NCI-H1105 treated with DMSO at 0.1 percent for 48 hours (cell line): ENCODE measurements at places on chromosomes 12 and 14.

- no peak for DNase-seq
These were observed 2.9 kb upstream of the PPP4R4 start for GRCh38 chr14:94171208-94171607.

DNA sequence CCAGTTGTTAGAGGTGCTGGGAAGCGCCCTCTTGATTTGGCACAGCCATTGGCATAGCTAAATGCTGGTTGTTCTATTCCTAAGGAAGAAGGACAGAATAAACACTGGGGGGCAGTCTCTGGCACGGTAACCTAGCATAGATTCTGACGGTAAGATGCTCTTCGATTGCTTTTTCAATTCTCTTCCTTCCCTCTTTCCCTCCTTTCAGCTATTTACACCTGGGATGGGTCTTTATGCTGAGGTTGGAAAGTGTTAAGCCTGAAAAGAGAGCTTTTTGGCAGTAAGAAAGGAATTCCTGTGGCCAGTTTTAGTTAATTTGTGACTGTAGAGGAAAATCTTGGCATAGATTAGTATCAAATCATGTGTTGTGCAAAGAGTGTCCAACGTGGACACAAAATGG is 162.8 kb downstream of the SNAPC1 start:
- no peak for DNase-seq

- no peak for DNase-seq
These were observed 57.3 kb downstream of the MAX start for GRCh38 chr14:65045006-65045405.

GRCh38 chr14:55545779-55546178 is 34.2 kb upstream of the KTN1 start:
- no peak for DNase-seq

GRCh38 chr14:39491134-39491571 is 58.9 kb upstream of the FBXO33 start:
- peak; percentile 44 for DNase-seq

DNA sequence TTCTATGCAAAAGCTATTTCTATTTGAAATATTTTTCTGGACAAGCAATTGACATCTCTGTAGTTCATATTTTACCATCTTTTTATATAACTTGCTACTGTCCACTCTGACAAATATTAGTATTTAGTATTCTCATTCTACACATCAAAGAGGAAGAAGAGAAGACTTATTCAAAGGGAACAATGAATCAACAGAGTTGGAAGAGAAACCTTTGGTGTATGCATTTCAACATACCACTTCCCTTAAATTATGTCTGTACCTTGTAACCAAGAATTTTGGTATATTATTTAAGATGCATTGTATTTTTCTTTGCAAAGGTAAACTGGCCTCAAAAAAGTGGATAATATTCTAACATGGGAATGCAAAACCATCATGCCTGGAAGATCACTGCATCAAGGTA is 72.1 kb upstream of the DUSP6 start:
- DNase-seq, result no peak

- no peak for DNase-seq
These were observed 100.4 kb downstream of the FBXL14 start for GRCh38 chr12:1493781-1494565.

- DNase-seq, result no peak
These were observed 107.2 kb downstream of the PDE3A start for GRCh38 chr12:20475542-20475941.

DNA sequence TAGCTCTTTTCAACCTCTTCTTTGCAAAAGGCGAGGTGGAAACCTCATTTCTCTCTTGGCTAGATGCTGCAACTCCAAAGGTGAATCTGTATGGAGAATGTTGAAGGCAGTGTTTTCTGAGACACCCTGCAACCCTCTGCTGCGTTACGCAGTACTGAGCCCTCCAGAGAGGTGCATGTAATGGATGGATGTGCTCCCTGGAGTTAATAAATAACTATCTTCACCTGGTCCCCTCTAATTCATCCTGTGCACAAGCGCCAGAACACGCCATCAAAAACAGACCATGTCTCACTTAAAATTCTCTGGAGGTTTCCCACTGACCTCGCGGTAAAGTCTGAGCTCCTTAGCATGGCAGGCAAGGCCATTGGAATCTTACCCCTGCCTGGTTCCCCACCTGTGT is 234.4 kb upstream of the PWP1 start:
- no peak for DNase-seq

DNA sequence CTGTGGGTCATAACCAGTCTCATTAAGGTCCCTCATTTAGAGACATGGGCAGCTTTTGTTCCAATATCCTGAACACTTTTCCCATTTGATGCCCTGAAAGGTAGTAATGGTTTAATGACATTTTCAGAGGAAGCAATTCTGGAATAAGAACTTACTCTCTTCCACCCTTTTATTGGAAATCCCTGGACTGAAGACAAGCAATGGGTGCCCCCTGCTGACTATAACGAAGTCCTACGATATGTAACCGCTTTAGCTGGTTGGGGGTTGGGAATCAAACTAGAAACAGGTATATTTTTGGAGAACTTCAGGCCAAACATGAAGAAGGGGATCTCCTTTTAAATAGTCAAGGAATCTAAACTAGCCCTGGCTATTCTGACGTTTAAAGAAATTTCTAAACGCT is 20.5 kb downstream of the SARNP start:
- peak; percentile 6 for DNase-seq
